Pancreas (tissue), 10 donors: ENCODE measurements at places on chromosomes 5 and 9.

DNA sequence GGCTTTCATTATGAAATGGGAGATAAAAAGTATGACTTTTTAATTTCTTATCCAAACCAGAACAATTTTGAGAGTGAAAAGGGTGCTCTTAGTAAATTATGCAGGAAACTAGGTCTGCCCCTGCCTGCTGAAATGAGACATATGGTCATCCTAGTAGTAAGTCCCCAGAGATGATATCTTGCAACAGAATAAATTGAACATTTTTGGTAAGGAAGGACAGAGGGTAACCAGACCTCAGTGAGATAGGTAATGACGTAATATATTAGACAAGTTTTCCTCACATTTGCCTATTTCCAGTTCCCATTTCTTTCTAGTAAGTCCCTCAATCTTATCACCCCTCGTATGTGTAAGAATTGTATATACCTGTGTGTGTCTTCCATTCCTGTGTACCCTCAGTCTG, 91.8 kb downstream of the EQTN start:
- no peak for DNase-seq

DNA sequence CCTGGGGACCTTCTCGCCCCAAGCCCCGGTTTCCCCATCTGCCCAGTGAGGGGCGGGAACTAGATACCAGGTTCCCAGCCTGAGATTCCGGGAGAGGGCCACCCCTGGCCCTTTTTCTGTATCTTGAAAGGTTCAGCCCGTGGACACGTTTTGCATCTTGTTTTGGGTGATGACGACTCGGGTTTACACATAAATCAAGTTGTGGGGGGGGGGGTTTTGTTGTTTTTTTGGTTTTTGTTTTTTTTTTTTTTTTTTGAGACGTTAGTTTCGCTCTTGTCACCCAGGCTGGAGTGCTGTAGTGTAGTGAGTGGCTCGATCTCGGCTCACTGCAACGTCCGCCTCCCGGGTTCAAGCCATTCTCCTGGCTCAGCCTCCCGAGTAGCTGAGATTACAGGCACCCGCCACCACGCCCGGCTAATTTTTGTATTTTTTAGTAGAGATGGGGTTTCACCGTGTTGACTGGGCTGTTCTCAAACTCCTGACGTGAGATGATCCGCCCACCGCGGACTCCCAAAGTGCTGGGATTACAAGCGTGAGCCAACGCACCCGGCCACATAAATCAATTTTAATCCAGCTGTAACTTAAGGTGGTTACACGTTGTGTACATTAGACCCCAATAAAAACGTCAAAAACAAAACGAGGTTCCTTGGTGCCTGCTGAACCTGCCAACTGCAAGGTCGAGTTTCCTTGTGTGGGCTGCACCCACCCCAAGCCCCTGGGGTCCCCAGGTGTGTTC, 1.1 kb upstream of the BRD3 start:
- no peak for DNase-seq

- no peak for DNase-seq
These were observed 3.6 kb downstream of the RPL12 start for GRCh38 chr9:127447416-127448111.

- no peak for DNase-seq
These were observed 701.3 kb upstream of the ACO1 start for GRCh38 chr9:31683116-31683515.
